DMS79 treated with DMSO at 0.1 percent for 48 hours (cell line): ENCODE measurements at places on chromosomes 12 and 14.

DNA sequence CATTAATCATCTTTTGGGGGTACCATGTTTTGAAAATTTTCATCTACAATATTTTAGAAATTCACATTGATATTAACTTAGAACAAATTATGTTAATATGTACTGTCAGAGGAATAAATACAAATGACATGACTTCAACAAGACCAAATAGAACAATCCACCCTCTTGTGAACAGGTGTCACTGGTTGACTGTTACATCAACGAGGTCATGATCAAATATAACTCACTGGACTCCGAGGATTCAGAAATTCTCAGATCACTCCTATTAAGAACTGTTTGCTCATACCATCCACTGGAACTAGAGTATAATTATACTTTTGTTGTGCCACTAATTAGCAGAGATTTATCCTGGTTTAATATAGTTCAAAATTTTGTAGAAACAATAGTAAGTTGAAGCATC lies 318.8 kb downstream of the PRKD1 start:
- no peak for DNase-seq

DNA sequence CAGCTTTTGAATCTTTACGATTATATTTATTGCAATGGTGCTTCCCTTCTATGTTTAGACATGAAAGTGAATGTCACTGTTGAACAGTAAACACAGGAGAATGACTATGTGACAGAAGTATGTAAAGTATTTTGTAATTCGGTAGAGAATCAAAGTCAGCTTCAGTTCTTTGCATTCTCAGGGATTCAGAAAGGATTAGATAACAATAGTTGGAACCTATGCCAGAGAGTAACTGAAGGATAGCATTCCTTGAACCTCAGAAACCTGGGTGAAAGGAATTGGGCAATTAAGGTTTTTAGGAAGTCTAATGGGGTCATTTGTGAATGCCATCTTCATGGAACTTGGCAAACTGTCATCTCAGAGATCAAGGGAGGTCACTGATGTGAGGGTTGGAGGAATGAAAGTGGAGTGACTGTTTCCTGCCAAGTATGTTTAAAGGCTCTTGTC lies 305.3 kb upstream of the DDHD1 start:
- peak; percentile 54 for DNase-seq

- no peak for DNase-seq
Measured at GRCh38 chr12:108595711-108596647, 1.9 kb downstream of the TMEM119 start.

DNA sequence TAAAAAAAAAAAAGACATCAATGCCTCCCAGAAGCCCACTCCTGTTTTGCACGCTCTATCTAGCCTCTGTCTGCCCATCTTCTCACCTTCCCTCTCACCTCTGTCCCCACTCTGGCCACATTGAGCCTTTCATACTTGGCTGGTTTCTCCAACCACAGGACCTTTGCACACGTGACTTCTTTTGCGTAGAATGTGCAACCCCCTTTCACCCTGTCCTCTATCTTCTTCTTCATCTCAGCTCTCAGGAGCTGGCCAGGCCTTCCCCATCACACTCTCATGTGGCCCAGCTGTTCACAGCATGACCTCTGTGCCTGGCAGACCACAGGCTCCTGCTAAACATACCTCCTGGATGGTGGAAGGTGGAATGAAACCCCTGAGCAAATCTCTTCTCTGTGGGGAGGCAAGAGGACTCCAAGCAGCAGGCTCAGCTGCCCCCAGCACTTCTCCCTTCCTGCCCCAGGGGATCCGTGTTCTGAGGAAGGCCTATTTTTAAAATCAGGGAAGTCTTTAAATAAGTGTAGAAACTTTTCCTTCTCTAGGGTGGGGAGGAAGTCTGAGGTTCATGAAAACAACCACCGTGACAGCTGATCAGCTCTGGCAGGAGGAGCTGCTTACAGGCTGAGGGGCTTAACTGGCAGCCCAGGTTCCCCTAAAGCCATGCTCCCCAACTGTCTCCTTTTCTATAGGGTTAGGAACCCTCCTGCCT lies 11.6 kb downstream of the HVCN1 start:
- DNase-seq: no peak

GRCh38 chr12:71477609-71478008 lies 38.0 kb downstream of the LGR5 start:
- no peak for DNase-seq

DNA sequence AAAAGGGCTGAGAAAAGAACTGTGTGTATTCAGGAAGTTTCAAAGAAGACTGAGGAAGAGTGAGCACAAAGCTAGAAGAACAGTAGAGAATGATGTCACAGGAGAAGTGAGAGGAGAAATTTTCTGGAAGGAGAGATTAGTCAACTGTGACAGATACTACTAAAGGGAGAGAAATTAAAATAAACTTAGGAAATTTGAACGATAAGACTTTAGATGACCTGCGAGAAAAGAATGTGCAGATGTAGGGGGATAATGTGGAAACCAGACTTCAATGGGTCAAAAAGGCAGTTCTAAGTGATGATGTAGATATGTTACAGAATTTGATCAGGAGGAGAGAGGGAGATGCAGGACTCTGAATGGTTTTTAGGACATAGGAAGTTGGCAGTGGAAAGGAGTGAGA lies 287.4 kb downstream of the SYT1 start:
- no peak for DNase-seq
